ENCODE measurements at places on chromosomes 1 and 21.

DNA sequence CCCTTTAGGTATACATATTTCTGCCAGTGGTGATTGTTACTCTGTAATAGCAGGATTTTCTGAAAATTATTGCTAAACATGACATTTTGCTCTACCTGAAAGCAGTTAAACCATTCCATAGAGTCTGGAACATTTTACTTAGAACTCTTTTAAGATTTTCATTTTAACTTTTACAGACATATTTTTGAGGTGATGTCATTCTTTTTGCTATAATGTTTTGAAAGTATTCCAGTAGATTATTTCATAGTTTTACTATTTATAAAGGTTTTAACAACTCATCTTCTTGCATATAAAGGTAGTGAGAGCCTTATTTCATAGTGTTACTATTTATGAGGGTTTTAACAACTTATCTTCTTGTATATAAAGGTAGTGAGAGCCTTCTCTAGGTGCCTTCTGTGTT is 42.9 kb downstream of the PTBP2 start:
- DNase-seq = no peak

DNA sequence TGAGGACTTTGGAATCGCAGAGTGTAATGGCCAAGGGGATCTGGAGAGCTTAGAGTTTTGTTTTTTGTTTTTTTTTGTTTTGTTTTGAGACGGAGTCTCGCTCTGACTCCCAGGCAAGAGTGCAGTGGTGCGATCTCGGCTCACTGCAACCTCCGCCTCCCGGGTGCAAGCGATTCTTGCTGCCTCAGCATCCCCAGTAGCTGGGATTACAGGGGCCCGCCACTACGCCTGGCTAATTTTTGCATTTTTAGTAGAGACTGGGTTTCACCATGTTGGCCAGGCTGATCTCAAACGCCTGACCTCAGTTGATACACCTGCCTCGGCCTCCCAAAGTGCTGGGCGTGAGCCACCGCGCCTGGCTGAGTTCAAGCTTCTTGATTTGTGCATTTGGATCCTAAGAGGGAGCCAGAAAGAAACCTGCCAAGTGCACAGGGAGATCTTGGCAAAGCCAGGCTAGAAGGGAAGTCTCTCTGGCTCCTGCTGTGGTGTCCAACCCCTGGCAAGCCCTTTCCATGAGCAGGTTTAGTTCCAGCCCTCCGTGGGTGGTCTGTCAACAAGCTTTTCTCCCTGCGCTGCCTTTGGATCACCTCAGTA is 852 bp downstream of the FAAH start:
- DNase-seq = no peak

DNA sequence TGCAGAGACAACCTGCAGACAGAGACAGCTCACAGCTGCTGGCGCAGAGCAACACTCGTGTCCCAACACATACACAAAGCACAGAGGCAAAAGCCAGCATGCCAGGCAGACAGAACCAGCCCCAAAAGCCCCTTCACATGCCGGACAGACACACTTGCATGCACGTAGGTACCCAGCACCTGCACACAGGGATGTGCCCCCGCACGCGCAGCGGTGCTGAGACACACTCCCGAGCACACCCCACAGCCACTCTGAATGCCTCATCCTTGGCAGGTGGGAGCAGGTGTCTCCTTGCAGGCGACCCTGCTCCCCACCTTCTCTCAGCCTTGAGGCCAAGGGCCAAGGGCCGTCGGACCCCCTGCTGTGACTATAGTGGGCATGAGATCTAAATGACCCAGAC is 41.2 kb upstream of the ZC3H12A start:
- DNase-seq = no peak

- DNase-seq = no peak
Measured at GRCh38 chr1:170075186-170075585, 691 bp upstream of the KIFAP3 start.

DNA sequence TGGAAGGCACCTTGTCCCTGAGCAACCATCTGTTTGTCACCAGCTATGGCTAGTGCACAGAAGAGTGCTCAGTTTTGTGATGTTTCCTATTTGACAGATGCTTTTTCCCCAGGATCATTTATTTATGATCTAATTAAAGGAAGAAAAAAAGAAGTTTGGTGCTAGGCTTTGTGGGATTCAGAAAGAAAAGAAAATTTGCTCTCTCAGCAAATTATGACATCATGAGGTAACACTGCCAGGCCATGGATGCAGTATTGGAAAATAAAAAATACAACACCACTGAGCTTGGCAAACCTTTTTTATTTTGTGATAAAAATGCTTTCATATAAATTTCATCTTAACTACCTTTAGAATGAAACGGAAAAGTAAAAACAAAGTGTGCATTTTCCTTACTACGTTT is 15.5 kb upstream of the ADAM30 start:
- no peak for DNase-seq

DNA sequence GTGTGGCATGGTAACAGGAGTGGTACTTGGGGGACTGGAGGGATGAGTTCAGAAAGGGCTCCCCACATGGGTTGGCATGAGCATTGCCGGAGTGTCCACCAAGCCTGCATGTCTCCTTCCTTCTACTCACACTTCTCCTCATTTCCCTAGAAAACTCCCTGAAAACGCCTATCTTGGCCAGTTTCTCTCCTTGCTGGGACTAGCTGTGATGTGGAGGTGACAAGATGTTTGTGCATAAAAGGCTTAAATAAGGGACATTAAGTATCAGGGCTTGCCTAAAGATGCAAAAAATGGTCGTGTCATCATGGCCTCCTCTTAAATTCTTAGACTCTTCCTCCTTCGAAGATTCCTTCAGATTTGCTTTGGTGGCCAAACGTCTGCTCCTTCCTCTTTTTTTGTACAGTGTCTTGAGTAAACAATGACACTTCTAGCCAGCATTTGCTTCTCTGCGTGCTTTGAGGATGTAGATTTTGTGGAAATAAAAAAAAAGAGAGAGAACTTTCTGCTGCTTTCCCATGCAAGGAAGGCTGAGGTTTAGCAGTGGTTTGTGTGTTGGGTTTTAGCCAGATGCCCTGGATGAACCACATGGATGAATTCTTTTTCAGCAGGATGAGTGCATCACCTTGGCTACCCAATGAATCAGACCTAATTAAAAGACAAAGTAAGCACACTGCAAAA is 239.1 kb upstream of the IRF2BP2 start:
- no peak for DNase-seq

GRCh38 chr1:154866257-154867063 is 3.6 kb downstream of the KCNN3 start:
- DNase-seq = no peak

DNA sequence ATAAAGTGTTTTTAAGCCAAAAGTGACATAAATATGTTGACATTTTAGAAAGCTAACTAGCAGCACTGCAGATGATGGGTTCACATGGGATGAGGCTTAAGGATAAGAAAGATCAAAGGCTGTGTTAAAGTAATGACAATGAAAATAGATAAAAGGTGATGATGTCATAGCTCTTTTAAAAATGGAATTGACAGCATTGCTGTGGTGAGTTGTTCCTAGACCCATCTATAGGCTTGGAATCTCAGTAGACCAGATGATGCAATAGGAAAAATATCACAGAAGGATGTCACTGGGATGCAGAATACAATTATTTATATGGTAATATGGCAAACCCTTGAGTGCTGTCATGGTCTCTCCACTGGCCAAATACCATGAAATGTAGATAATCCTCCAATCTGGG is 286.0 kb downstream of the PLA2G4A start:
- no peak for DNase-seq

DNA sequence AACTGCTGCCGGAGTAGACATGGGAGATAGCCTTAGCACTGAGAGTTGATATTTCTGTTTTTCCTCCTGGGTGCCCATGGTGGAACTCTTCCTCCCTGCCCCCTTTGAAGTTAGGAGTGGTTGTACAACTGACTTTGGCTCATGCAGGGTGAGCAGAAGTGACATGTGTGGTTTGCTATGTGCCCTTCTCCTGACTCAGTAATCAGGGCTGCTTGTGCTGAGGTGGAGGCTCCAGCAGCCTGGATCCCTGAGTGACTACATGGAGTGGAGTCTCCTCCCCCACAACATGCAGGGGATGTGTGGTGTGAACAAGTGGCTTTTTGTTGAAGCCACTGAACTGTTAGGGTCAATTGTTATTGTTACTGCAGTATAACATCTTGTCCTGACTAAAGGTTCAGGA is 261.6 kb downstream of the CAMTA1 start:
- DNase-seq = no peak

- no peak for DNase-seq
Measured at GRCh38 chr1:234836045-234836681, 226.2 kb upstream of the IRF2BP2 start.

DNA sequence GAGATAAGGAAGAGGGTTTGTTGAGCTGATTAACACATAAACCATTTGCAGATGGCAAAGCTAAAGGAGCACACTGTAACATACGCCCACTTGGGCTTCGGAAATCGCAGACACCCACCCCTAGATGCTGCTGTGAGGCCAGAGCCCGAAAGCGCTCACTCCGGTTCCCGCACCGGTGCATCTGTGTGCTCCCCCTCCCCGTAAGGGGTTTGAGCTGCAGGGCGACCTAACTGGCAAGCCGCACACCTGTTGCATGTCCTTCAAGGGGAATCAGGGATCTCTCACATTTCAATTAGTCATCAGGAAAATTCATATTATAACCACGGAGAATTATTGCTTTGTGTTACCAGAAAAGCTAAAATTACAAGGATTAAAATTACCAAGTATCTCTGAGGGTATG is 1.4 kb upstream of the CFH start:
- DNase-seq = no peak

DNA sequence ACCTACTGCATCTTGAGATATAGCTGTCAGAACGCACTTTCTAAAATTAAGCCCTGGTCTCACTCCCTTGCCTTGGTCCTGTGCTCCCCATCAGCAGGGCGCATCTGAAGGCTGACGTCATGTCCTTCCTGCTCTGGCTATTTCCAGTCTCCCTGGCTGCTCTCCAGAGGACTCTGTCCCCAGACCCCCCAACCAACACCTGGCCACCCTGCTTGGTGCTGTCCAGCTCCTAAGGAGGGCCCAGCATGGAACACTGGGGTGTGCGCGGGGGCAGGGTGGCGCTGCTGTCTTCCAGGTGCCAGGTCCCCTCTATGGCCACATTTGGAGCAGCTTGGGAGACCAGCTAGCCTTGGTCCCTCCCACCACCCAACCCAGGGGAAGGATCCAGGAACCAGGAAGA is 8.3 kb downstream of the TNNT2 start:
- DNase-seq = no peak

- no peak for DNase-seq
Measured at GRCh38 chr1:248820041-248820585, 5.6 kb downstream of the SH3BP5L start.

- no peak for DNase-seq
Measured at GRCh38 chr1:166197141-166197540, 30.3 kb upstream of the FAM78B start.

DNA sequence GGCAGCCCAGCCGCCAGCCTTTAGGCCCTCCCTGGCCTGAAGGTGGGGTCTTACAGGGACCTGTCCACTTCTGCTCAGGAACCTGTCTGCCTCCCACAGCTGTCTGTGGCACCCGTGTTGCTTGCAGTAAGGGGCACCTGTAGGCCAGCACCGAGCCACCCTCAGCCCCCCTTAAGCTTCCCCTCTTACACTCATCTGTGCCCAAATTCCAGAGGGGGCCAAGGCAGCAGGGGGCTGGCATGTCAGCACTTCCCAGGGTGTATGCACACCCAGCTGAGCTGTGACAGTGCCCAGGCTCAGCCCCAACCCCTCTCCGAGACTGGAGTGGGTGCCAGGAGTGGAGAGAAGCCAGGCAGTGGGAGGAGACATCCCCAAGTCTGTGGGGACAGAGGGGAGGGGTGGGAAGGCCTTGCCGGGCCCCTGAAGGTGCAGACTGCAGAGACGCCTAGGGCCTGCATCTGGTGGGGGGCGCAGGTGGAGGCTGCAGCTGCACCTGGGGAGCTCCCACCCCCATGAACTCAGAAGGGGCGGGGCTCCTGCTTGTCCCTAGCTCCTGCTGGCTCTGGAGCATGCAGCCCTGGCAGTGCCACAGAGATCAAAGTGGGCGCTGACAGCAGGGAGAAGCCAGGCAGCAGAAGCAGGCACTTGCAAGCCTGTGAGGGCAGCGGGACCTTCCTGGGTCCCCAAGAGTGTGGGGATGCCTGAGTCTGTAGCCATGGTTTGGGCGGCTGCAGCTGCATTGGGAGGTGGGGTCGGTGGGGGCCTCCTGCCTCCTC is 5.4 kb upstream of the SLC2A7 start:
- DNase-seq = no peak

GRCh38 chr1:5514527-5515183 is 477.6 kb downstream of the NPHP4 start:
- DNase-seq = peak; percentile 52

GRCh38 chr1:24606296-24606605 is 36.9 kb upstream of the SRRM1 start:
- no peak for DNase-seq

- DNase-seq = no peak
Measured at GRCh38 chr1:234954613-234955012, 174.0 kb downstream of the TOMM20 start.

DNA sequence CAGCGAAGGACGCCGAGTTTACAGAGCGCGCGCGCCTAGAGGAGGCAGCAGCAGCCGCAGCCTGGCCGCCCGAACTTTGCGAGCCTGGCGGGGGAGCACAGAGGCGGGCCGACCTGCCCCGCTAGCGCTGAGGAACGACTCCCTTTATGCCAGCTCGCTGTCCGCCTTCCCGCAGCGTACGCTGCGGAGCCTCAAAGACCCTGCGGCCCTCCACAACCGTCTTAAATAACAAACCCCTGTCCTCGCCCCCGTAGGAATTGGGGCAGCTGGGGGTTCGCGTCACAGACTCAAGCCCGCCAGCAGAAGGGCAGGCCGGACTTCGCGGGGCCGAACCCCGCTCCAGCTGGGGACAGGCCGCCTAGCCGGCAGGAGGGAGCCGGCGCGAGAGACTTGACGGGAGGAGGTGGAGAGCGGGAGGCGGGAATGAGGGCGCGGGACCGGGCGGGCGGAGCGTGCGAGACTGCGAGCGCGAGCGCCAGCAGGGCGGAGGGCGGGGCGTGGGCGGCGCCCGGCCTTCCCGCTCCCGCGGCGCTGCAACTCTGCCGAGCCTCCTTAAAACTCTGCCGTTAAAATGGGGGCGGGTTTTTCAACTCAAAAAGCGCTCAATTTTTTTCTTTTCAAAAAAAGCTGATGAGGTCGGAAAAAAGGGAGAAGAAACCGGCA is 1.8 kb upstream of the CDKN2C start:
- peak; percentile 77 for DNase-seq

GRCh38 chr1:199422206-199422605 is 605.3 kb upstream of the NR5A2 start:
- DNase-seq = no peak

DNA sequence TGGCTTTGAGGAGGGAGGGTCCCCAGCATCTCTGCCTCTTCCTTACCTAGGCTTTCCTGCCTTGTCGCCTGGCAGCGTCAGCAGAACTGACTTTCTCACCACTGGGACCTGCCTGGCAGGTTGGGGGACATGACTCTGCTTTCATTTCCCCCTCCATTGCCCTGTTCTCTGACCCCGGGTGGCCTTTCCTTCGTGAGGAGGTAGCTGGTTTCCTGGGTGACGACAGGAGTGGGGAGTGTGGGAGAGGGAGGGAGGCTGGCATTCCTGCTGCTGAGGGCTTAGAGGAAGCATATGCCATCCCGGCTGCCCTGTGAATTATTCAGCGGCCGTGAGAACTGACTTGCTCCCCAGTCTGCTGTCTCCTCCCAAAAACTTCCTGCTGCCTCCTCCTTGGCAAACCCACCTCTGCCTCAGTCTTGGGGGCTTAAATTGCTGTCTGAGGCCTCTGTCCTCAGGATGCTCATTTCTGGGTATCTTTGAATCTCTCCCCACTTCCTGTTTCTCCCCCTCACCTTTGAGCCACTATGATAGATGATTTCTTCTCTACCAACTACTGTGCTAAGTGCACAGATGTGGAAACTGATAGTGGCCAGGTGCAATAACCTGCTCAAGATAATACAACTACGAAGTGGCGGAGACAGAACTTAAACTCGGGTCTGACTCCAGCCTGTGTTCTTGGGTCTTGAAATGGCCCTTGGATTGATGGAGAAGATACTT is 182.0 kb upstream of the CSF3R start:
- DNase-seq = no peak
